ENCODE measurements at places on chromosomes 11 and 22. TPM values are rescaled to one million over a fixed set of nuclear protein-coding genes. Genes with fewer than 3 reads are reported as not detected.

Gene TMPRSS4
- total RNA-seq, result not detected

Gene CELSR1
- 0.89 TPM for total RNA-seq

Gene GGT1
- total RNA-seq, result 7.0 TPM

Gene TRIM49
- total RNA-seq, result not detected

Gene TIGD3
- total RNA-seq, result 2.2 TPM

Gene MFRP
- not detected for total RNA-seq

Gene FIBIN
- not detected for total RNA-seq

Gene FAM180B
- 0.25 TPM for total RNA-seq

Gene GLYATL2
- total RNA-seq, result not detected

Gene VSTM5
- not detected for total RNA-seq

Gene KRTAP5-2
- total RNA-seq, result not detected

Gene FBLN1
- total RNA-seq, result not detected

Gene ST14
- 0.61 TPM for total RNA-seq

Gene APOBEC3H
- 17.0 TPM for total RNA-seq

Gene APOL6
- 138 TPM for total RNA-seq

Gene ACR
- total RNA-seq, result not detected

Gene SPON1
- 0.18 TPM for total RNA-seq

Gene OR52I1
- total RNA-seq, result not detected

Gene E2F8
- total RNA-seq, result 0.42 TPM

Gene ACER3
- total RNA-seq, result 13.6 TPM

Gene SDHD
- 55.0 TPM for total RNA-seq

Gene IL17REL
- total RNA-seq, result not detected

Gene SYT13
- total RNA-seq, result not detected

Gene SAA4
- not detected for total RNA-seq

Gene CBLIF
- total RNA-seq, result not detected
